ENCODE measurements at places on chromosomes 12 and 14.

- peak; percentile 8 for DNase-seq
Observed at GRCh38 chr12:98126637-98127335, 388.6 kb upstream of the TMPO start.

DNA sequence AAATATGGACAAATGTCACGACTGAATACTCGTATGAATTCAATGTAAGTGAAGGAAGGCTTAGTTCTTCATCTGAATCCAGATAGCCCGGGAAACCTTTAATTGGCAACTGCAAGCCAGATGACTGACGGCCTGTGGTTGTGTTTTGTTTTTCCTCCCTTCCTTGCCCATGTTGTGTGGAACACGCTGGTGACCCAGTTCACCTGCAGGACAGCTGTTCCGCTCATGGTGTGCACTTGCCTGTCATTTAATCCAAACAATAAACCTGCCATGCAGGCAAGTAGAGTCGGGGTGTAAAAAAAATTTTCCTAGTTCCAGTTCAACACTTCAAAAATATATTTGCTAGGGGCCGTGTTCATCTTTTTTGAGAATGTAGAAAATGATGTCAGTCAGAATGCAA lies 88.0 kb downstream of the TMEM132D start:
- no peak for DNase-seq

GRCh38 chr14:88614218-88614907 lies 51.5 kb downstream of the ZC3H14 start:
- peak; percentile 16 for DNase-seq

GRCh38 chr12:124623344-124624035 lies 56.1 kb upstream of the NCOR2 start:
- DNase-seq: no peak

- peak; percentile 43 for DNase-seq
Observed at GRCh38 chr14:33774723-33775470, 176.0 kb downstream of the EGLN3 start.

- no peak for DNase-seq
Observed at GRCh38 chr14:52310541-52310940, 3.6 kb upstream of the PTGER2 start.

DNA sequence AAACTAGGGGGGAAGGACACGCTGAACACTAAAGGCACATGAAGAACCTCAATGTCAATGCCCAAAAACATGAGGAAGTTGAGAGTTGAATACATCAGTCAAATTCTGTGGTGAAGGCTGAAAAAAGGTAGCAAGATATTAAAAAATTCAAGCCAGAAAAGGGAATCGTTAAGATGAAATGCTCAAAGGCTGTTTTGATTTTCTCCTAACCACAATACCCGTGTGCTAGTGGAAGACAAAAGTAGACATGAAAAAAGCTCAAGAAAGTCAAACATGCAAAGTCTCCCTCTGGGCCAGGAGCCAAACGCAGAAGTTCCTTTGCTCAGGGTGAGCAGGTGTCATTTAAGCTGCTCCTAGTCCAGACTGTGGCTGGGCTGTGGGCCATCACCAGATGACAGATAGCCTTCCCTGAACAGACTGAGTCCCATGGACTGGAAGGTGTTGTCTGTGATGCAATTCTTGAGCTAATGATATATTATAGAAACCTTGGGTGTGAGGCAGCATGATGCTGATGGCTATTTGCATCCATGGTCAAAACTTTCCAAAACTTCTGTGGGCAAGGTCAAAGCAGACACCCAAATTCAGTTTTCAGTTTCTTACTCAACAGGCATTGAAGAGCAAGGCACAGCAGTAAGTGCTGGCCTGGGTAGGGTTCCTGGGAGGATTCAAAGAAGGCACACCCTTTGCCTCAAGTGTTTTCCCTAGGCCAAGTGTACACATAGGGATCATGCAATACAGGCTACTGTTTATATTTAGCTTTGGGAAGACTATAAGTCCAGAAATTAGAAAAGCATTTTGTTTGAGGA lies 81.6 kb downstream of the MYRFL start:
- DNase-seq: no peak

DNA sequence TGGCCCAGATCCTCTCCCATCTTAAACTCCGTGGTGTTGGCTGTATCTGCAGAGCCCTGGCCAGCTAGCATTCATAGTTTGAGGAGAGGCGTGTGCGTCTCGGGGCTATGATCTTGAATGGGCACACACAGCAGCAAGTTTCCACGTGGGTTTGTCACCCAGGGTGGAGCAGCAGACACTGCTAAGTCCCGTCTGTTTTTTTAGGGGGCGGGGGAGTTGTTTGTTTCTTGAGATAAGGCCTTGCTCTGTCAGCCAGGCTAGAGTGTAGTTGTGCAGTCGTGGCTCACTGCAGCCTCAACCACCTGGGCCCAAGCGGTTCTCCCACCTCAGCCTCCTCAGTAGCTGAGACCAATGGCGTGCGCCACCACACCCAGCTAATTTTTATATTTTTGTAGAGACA lies 20.1 kb upstream of the TEX22 start:
- DNase-seq: no peak

DNA sequence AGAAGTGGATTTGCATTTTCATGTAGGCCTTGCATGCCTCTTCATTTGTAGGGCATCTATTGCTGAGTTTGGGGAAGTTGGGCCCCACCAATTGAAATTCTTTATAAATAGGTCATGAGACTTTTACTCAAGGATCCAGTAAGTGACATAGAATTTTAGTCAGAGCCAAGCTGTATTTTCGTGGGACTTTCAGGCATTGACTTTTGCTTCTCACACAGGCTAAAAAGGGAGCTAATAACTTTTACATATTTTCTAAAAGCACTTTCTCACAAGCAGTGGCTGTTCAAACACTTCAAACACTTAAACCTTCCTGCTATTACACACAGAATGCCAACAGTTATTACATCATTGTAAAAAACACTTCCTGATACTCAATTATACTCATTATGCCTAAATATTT lies 260.5 kb downstream of the MSRB3 start:
- no peak for DNase-seq

- no peak for DNase-seq
Observed at GRCh38 chr12:82329508-82329907, 28.7 kb downstream of the CCDC59 start.

GRCh38 chr14:26370115-26370514 lies 227.7 kb downstream of the NOVA1 start:
- no peak for DNase-seq

DNA sequence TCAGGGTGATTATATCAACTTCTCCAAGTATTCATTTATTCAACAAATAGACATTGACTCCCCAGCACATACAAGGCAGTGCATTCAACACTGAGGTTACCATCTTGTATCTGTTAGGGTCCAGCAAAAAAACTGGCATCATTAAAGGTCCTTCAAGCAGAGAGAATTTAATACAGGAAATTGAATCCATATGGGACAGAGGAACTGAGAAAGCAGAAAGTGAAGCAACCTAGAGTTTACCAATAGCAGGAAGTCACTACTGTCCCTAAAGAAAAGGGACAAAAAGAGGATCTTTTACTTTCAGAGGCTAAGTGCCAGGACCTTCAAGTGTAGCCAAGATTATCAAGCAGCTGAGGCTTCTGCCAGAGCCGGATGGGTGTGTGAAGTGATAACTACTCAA lies 237.8 kb upstream of the TBX3 start:
- DNase-seq: no peak

GRCh38 chr12:39617887-39618286 lies 1.7 kb downstream of the ABCD2 start:
- DNase-seq: no peak

- no peak for DNase-seq
Observed at GRCh38 chr12:85720308-85721033, 115.7 kb downstream of the RASSF9 start.

DNA sequence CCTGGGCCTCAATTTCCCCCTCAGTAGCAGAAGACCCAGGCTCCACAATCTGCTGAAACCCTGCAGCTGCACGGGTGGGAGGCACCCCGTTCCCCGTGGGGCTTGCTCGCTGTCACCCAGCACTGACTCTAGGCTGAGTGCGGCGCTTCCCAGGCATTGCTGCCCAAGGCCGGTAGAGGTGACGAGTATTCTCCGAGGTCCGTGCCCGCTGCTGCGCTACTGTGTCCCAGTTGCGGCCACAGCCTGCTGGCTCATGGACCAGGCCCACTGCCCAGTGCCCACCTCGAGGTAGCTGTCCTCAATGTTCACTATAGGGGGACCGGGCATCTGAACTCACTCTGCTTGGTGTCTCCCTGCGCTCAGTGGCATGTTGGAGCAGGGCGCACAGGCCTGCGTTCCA lies 74.7 kb downstream of the GSC start:
- no peak for DNase-seq

DNA sequence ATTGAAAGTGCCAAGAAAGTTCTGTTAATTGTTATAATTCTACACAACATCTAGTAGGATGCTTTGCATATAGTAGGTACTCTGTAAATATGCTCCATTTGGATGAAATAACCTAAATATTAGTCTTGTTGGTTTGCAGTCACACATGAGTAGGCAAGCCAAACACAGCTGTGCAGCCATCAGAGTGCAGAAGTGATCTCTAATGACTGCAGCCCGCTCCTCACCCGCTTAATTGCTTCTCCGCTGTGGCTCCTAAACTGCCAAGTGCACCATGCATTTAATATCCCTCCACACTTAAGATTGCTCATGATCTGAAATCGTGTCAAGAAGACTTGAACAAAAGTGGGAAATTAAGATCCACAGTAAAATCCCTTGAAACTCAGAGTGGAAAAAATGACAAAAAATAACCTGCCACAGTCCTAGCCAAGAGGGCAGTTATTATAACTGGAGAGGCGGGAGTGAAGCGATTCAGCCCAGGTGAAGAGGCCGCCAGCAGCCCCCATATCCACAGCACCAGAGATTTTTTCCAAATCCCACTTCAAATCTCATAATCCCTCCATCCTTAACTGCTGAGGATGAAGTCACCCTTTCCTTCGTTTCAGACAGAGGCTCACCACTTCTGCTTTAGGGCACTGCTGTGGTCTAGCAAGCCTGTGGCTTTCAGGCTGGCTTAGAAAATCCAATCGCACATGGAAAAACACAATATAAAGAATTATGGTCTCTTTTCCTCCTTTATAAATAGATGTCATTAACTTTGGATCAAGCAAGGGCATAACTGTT lies 69.5 kb downstream of the TMEM30B start:
- DNase-seq: no peak

DNA sequence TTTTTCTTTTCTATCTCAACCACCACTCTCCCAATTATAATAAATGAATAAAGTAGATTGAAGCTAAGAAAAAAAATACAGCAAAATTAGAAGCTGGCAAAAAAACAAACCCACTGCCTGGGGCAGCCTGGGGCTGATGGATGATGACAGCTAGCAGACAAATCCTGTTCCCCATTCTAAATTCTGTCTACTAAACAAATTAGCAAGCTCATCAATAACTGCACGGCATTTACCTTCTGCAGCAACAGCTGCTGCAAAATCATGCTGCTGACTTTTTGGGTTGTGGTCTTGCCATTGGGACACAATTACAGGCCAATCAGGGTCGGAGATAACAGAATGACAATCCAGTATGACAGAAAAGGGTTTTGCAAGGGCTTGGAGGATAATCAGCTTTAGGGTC lies 443.6 kb upstream of the SOX5 start:
- no peak for DNase-seq

DNA sequence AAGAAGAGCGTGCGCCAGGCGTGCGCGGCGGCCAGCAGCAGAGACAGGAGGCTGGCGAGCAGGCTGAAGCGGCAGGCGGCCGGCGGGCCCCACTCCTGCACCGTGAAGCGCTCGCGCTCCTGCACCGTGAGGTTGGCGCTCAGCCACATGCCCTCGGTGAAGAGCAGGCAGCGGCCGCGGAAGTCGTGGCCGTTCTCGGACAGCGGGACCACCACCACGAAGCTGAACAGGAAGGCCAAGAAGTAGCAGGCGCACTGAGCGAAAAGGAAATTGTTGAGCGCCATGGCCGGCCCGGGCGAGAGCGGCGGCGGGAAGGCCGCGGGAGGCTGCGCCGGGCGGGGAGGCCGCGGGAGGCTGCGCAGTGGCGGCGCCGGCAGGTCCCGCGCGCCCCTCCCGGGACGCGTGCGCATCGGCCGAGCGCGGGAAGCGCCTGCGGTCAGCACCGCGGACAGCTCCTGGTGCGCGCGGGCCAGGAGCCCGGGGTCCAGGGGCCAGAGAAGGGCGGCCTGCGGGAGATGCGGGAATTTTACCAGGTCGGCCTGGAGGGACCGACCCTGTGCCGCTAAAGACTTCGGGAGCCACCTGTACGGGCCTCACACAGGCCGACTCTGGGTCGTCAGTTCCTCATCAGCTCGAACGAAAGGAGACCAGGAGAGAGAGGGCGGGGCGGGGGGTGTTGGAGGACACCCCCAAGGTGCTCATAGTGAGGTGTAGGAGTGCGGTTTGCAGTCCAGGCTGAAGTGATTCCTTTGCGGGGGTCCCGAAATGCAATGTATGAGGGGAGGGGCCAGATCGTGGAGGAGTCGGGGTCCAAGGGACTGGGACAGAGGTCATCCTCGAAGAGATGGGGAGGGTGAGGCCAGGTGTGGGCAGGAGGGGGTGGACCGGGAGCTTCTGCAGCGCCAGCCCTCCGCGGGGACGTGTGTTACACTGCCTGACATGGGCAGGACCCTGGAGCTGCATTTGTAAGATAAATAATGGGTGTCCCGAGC lies at the start of gene TMEM179:
Gene TMEM179 (minus strand): TSS at position 315 of the 992 bp plus-strand sequence. CDS start 31 bp downstream, at position 284.
- DNase-seq: no peak

- no peak for DNase-seq
Observed at GRCh38 chr12:46179693-46180452, 89.0 kb downstream of the SLC38A1 start.

GRCh38 chr12:45379261-45379660 lies 163.4 kb downstream of the ANO6 start:
- peak; percentile 39 for DNase-seq

DNA sequence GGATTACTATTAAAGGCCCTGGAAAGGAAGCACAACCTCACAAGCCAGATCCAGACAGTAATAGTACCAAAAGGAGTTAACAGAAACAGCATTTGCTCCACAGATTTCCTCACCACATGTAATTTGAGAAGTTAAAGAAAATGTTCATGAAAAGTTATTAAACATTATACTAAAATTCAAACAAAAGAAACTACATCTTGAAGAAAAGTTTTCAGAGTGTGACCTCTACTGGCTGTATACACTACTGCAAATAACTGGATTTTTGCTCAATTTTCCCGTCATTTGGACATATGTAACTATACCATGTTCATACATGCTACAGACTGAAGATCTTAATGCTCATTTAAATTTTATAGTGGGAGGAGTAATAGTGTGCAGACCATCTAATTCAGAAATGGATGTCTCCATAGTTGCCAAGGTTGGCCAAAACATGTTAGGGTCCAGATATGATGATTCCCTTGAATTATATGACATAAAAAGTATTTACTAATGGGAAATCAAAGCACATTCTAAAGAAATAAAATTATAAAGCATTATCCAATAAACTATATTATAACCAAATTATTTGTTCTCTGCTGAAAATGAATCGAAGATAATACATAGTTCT lies 5.6 kb downstream of the KRR1 start:
- DNase-seq: no peak

DNA sequence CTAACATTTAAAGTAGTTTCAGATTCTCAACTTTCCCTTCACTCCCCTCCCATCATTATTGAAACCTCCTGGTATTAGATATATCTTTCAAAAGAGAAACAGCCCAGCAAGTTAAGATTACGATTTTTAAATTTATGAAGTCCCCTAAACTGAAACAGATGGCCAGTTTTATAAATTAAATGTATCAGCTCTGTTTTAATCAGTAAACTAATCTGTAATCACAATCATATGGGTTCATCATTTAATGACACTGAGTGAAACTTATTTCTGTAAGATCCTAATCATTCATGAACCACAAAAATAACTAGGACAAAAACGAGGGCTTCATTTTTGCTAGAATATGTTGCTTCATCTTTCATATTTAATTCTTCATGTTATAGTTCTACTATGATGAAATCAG lies 137.8 kb downstream of the EPS8 start:
- no peak for DNase-seq

Data from COLO829 (cell line).